ENCODE measurements at places on chromosomes 16 and 17.

DNA sequence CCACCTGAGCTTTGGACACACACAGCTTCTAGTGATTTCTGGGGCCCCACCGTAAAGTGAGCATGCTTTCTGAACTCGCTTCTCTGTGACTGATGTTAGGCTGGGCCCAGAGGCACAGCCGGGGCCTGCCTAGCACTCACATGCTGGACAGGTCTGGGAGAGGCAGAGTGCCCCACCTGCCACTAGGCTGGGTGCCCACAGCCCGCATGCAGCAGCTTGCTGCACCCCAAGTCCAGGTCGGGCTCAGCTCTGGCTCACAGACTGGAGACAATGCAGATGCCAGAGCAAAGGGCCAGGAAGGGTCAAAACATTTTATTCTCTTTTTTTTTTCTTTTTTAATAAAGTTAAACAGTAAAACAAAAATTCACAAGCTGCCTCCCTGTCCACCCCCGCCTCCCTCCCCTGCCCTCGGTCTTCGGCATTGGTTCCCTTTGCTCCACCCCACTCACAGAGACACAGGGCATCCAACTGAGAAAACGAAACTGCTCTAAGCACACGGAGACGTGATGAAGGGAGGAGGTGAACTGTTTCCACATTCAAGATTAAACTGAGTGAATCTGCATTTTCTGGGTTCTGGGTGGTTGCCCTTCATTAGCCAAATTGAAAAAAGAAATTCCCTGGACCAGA is 9.7 kb downstream of the CNP start:
- H3K27ac ChIP-seq: no peak overlapping the region
- H3K4me3 ChIP-seq: no peak overlapping the region
- no peaks in the 10 kb centered on the region for H3K27me3 ChIP-seq
- DNase-seq: no peak
- peaks cover 95% of the 10 kb centered on the region for H3K36me3 ChIP-seq

DNA sequence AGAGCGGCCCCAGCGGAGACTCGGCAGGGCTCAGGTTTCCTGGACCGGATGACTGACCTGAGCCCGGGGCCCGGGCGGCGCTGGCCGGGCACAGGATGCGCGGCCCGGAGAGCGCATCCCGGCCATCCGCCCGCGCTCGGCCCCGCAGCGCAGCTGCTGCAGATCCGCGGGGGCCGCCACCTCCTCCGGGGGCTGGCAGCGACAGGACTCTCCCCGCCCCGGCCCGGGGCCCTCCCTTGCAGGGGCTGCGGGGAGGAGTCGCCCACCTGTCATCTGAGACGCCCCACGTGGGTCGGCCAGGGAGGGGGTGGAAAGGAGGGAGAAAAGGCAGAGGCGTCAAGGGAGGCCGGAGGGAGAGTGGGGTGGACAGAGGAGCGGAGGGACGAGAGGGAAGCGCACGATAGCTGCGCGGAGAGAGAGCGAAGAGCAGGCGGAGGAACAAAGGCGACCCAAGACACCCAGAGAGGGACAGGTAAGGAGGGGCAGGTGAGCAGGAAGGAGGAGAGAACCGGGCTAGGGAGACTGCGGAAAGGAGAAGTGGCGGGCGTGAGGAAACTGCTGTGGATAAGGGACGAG is 471 bp upstream of the PRKAR1A start:
- H3K27me3 ChIP-seq: no peaks in the 10 kb centered on the region
- DNase-seq: peak; percentile 85
- H3K4me3 ChIP-seq: peak overlapping the region; percentile 91
- H3K4me1 ChIP-seq: peaks cover 1% of the 10 kb centered on the region
- peak overlapping the region; percentile 95 for H3K27ac ChIP-seq

GRCh38 chr17:5241861-5242671 is 7.4 kb upstream of the SCIMP start:
- no peaks in the 10 kb centered on the region for H3K4me1 ChIP-seq
- H3K27me3 ChIP-seq: no peaks in the 10 kb centered on the region
- H3K36me3 ChIP-seq: no peaks in the 10 kb centered on the region
- no peak for DNase-seq
- no peak overlapping the region for H3K4me3 ChIP-seq
- no peak overlapping the region for H3K27ac ChIP-seq

- peak overlapping the region; percentile 32 for H3K27ac ChIP-seq
- no peak overlapping the region for H3K4me3 ChIP-seq
- peaks cover 14% of the 10 kb centered on the region for H3K4me1 ChIP-seq
- no peak for DNase-seq
- no peaks in the 10 kb centered on the region for H3K27me3 ChIP-seq
- H3K36me3 ChIP-seq: peaks cover 14% of the 10 kb centered on the region
Measured at GRCh38 chr17:538181-538973, 176.3 kb downstream of the VPS53 start.

DNA sequence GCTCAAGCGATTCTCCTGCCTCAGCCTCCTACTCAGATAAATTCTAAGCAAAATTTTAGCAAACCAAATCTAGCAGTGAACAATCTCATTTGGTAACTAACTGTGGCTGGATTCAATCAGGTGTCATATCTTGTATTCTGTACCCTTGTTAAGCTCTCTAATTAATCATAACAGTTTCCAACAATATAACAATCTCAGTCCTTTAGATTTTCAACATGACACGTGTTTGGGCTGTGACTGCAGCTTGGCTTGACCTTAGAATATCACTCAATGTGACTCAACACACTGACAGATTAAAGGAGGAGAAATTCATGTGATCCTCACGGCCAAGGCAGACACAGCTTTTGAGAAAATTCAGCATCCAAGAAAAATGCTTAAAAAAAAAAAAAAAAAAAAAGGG is 133.6 kb downstream of the BANP start:
- H3K36me3 ChIP-seq: no peaks in the 10 kb centered on the region
- no peak for DNase-seq
- H3K27me3 ChIP-seq: no peaks in the 10 kb centered on the region
- no peak overlapping the region for H3K4me3 ChIP-seq
- H3K4me1 ChIP-seq: no peaks in the 10 kb centered on the region
- H3K27ac ChIP-seq: no peak overlapping the region

DNA sequence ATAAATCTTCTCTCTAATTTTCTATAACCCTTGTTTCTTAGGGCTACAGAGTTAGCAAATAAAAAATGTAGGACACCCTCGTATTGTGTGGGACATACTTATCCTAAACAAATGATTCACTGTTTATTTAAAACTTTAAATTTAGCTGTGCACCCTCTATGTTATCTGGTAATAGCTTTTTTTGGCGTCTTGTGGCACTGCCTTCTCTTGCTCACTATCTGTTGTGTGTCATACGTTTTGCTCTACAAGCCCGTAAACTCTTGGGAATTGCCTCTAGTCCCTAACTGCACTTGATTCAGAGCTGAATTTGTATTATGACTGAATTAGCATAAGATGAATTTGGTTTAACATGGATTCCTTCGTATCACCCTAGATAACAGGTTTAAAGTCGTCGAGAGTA is 144.3 kb upstream of the MYOCD start:
- peaks cover 11% of the 10 kb centered on the region for H3K4me1 ChIP-seq
- H3K27me3 ChIP-seq: no peaks in the 10 kb centered on the region
- no peak for DNase-seq
- H3K27ac ChIP-seq: no peak overlapping the region

DNA sequence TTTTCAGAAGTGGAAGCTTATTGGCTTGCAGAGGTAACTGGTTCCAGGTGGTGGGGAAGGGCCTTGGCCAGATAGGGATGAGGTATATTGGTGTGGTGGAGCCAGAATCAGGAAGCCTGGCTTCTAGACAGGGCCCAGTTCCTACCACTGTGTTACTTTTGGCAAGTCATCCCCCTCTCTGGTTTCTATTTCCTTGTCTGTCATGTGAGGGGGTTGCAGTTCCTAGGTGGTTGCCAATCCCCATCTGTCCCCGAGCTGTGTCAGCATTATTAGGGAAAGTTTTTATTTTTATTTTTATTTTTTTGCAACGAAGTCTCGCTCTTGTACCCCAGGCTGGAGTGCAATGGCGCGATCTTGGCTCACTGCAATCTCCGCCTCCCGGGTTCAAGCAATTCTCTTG is 3.0 kb downstream of the SMCR8 start:
- H3K27ac ChIP-seq: no peak overlapping the region
- H3K36me3 ChIP-seq: peaks cover 63% of the 10 kb centered on the region
- H3K4me1 ChIP-seq: peaks cover 11% of the 10 kb centered on the region
- no peak for DNase-seq
- no peaks in the 10 kb centered on the region for H3K27me3 ChIP-seq
- no peak overlapping the region for H3K4me3 ChIP-seq

DNA sequence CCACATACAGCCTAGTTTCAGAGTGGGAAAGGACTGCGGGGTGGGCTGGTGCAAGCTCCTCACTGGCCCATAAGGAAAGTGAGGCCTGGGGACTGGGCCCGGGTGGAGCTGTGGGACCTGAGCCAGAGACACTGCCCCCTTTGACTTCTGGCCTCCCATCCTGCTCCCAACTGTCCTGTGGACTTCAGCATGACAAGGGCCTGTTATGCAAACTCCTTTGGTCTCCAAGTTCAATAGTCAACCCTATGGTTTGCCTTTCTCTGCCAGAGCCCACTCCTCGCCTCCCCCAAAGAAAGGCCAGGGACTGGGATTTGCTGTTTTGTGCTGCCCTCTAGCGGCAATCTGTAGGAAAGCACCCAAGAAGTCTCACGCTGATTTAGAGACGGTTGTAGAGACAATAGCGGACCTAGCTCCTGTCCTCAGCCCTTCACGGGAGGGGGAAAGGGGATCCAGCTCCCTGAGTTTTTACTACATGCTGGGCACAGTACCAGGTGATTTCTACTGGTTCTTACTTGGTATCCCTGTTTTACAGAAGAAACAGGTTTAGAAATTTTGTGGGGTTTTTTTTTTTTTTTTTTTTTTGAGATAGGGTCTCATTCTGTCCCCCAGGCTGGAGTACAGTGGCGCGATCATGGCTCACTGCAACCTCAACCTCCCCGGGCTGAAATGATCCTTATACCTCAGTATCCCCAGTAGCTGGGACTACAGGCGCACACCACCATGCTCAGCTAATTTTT is 1.2 kb upstream of the TLCD3B start:
- H3K27ac ChIP-seq: no peak overlapping the region
- H3K27me3 ChIP-seq: no peaks in the 10 kb centered on the region
- peaks cover 12% of the 10 kb centered on the region for H3K4me1 ChIP-seq
- peak; percentile 86 for DNase-seq

GRCh38 chr17:77640916-77641605 is 317.4 kb upstream of the TNRC6C start:
- no peaks in the 10 kb centered on the region for H3K36me3 ChIP-seq
- peaks cover 23% of the 10 kb centered on the region for H3K4me1 ChIP-seq
- no peak overlapping the region for H3K27ac ChIP-seq
- H3K27me3 ChIP-seq: no peaks in the 10 kb centered on the region
- H3K4me3 ChIP-seq: no peak overlapping the region

DNA sequence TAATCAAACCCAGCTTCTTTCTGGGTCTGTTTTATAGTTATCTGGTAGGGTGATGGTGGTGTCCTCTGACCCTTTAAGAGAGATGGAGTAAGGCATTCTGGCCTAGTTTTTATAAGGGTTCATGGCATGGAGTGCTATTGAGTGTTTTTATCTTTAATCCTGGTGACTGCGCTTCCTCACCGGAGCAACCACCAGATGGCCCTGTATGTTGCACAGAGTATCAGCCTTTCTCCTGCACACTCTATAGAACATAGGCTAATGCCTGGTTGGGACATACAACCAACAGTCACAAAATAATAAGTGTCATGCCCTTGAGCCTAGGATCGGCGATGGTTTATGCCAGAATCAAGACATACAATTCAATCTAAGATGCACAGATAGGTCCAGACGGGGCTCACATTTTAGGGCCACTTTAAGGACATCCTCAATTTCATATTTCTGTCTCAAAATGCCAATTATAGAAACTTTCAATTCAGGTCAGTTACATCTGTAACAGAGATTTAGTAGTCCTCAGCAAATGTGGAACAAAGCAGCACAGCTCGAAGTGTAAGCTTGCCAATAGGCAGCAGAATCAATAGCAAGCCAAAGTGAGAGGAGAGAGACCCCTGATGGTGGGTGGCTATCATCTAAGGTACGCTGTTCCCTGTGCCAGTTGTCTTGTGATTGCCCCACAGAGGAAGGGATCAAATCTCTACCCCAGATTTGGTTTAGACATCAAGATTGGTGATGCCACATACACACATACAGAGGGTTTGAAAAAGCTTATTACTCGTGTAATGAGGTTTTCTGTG is 37.2 kb upstream of the HOXB9 start:
- H3K4me1 ChIP-seq: no peaks in the 10 kb centered on the region
- H3K27ac ChIP-seq: no peak overlapping the region
- H3K36me3 ChIP-seq: no peaks in the 10 kb centered on the region
- peaks cover 1% of the 10 kb centered on the region for H3K27me3 ChIP-seq
- no peak for DNase-seq

GRCh38 chr16:83021045-83021444 is 394.3 kb downstream of the CDH13 start:
- no peaks in the 10 kb centered on the region for H3K27me3 ChIP-seq
- no peaks in the 10 kb centered on the region for H3K36me3 ChIP-seq
- no peaks in the 10 kb centered on the region for H3K4me1 ChIP-seq

DNA sequence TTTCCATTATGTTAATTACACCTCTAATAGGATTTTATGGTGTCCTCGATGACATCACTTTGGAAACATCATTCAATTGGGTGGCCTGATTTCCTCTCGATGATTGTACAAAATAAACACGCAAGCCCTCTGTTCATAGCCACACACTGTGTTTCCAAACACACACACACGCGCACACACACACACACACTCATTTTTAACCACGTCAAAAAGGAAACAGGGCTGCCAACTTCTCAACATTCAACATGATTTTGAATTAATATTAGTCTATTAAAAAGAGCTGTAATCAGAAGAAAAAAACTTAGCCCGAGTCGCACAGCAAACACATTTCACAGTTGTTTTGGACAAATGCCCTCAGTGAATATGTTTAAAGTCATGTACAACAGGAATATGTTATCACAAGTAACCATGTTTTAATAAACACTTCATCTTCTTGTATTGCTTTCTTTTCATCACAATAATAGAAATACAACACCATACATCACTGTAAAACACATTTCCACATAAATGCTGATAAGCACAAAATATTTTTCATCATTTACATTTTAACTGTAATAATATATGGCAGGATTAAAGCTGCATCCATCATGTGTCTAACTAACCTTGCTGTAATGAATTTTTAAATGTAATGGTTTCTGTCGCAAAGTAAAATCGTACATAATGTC is 219.1 kb upstream of the IRX3 start:
- peaks cover 10% of the 10 kb centered on the region for H3K4me1 ChIP-seq
- no peak overlapping the region for H3K27ac ChIP-seq
- no peak overlapping the region for H3K4me3 ChIP-seq
- no peaks in the 10 kb centered on the region for H3K27me3 ChIP-seq
- no peaks in the 10 kb centered on the region for H3K36me3 ChIP-seq

Measured in neuronal stem cell (in vitro differentiated cells).